Fibroblast of the aortic adventitia (primary cell): ENCODE measurements at places on chromosomes 5 and 9. TPM values are rescaled to one million over a fixed set of nuclear protein-coding genes. Genes with fewer than 3 reads are reported as not detected.

ANKH gene
- 36.0 and 82.2 TPM in 2 replicates for total RNA-seq

PCDHGB3 gene
- total RNA-seq: 7.7 and 9.6 TPM in 2 replicates

RAD50 gene
- 54.7 and 250 TPM in 2 replicates for total RNA-seq

ANKHD1 gene
- 71.1 and 145 TPM in 2 replicates for total RNA-seq

PDGFRB gene
- total RNA-seq: 111 and 180 TPM in 2 replicates

SEMA6A gene
- 0.36 and 0.41 TPM in 2 replicates for total RNA-seq

PCDHA3 gene
- 0.27 and 0.49 TPM in 2 replicates for total RNA-seq

- peak; percentile 75 for DNase-seq
These were observed 40.8 kb upstream of the ROPN1L start for GRCh38 chr5:10400831-10401230.

- peak; percentile 41 for DNase-seq
These were observed 6.3 kb upstream of the FAF2 start for GRCh38 chr5:176441921-176442323.

- DNase-seq: no peak
These were observed 304.0 kb upstream of the KLF4 start for GRCh38 chr9:107793541-107793940.

- DNase-seq: no peak
These were observed 930 bp downstream of the SARDH start for GRCh38 chr9:133737071-133737773.

DNA sequence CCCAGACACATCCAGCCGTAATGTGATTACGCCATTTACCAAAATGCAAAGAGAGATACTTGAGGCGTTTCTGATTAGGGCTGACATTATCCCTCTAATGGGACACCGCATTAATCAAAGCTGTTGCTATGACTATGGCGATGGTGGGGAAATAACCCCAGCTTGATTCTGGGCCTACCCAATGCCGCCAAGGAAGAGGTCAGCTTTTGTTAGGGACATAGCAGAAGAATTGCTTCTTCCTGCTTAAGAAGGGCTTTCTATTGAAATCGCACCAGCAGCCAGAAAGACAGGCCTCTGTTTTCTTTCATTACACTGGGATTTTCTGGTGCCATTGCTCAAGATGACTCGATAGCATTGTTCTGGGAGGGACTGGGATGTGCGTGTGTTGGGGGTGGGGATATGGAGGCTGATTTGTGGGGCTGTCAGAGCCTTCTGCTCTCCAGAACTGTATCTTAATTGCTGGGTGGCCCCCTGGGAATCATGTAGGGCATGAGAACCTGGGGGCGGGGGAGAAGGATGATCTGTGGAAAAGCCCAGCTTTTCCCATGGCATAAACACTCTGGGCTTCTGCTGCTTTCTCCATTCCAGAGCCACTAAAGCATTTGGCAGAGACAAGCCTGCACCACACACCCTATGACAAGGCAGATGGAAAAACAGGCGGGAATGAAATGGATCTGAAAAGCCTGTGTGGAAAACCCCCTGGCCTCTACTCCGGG, 106.5 kb upstream of the RAD23B start:
- DNase-seq: peak; percentile 74

DNA sequence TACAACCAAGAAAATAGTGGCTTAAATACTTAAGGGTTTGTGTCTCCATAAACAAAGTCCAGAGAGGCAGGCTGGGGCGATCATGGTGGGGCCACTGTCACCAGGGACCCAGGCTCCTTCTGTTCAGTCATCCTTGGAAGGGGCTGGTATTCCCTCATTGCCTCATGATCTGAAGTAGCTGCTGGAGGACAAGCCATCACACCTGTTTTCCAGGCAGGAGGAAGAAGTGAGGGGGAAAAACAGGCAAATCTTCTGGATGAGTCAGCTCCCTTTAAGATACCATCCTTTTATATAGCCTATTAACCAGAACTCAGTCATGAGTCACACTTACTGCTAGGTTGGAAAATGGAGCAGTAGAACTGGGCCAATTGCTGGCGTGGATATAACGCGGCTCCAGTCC, 92.3 kb downstream of the DAP start:
- peak; percentile 29 for DNase-seq

DNA sequence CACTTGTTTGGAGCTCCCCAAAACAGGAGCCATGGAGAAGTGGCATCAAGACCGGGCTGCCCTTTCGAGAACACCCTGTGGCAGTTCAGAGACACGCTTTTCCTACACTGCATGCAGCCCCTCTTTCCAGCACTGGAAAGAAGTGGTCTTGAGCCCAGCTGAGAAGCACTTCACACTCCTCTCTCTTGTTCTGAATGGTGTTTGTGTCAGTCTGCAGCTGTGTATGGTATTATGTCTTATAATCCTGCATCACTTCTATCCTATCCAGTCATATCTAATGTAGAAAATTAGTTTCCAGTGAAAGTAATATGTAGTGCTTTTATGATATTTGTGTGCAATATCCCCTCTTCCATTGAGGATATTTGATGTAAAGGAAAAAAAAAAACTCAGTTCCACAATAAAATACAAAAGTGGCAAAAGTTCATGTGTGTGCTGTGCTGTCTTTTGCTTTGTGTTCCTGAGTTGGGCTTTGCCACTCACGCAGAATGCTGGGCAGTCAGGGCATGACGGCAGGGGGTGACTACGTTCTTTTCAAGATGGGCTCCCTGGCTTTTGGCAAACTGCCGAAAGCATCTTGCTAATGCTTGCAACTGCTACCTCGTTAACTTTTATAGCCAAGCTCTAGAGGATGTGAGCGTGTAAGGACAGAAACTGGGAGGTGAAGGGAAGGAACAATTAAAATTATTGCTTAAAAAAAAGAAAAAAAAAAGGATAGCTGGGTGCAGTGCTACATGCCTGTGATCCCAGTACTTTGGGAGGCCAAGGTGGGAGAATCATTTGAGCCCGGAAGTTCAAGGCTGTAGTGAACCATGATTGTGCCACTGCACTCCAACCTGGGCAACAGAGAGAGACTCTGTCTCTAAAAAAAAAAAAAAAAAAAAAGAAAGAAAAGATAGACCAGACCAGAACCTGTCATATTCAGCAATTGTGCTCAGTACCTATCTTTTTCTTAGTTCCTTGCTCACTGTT, 102.2 kb downstream of the MAP1B start:
- no peak for DNase-seq

GRCh38 chr9:1882711-1883403, 132.3 kb upstream of the SMARCA2 start:
- no peak for DNase-seq

- no peak for DNase-seq
These were observed 453 bp upstream of the CCL28 start for GRCh38 chr5:43412644-43413043.
